ENCODE measurements at places on chromosomes 11 and 22.

DNA sequence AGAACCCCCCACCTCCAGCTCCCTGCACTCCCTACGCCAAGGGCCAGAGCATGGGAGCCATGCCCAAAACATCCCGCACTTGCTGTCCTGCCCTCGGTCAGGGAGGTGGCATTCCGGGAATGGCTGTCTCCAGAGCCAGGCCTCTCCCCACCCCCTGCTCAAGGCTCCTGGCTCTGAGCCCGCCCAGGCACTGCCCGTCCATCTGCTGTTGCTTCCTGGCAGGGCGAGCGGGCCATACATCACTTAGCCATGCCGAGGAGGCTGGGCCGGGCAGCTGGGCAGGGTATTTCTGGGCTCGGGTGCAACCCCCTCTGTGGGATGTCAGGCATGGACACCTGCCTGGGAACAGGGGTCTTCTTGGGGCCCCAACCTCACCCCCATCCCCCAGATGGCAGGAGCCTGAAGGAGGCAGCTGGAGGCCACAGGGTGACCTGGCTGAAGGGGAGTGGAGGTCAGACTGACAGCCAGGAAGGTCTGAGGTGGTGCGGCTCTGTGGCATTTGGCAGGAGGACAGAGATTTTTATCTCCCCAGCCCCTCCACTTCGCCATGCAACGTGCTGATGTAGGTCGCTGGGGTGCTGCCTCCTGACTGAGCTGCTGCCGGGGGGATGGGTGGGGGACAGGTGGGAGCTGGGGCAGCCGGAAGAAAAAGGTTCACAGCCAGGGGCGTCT lies 8.7 kb upstream of the CABP7 start:
- DNase-seq: no peak

- no peak for DNase-seq
Measured at GRCh38 chr22:47207387-47207786, 444.9 kb downstream of the TBC1D22A start.

GRCh38 chr11:93986716-93987115 lies 34.4 kb upstream of the HEPHL1 start:
- DNase-seq: no peak

DNA sequence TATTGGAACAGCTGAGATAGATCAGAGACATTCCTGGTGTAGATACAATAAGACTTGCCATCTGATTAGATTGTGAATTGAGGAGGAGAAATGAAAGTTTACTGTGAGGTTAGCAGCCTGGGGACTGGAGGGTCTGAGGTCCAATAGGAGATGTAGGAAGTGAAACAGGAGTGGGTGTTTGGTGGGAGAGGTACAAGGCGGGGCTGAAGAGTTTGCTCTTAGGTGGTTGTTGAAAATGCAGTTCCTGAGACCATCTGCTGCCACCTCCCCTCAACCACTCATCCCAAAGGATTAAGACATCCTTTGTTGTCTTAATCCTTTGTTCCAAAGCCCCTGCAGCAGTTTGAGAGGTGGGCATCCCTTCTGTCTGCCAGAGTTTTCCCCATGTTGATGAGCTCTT lies 14.8 kb downstream of the PIWIL4 start:
- DNase-seq: no peak

GRCh38 chr22:39894554-39895092 lies 1.1 kb upstream of the ENTHD1 start:
- DNase-seq: no peak

DNA sequence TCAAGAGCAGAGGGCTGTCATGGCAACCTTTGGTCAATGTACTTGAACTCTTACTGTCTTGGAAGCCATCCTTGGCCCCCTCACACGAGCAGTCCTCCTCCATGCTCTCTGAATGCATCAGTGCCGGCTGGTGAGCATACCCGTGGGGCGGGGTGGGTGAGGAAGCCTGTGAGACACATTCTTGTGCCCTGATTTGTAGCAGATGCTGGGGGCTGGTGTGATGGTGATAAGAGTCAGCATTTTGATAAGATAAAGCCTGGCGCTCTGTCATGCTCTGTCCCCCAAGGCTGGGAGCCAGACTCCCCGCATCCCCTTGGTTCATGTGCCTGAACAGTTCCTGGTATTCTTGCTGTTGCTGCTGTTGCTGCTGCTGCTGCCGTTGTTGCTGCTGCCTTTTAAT lies 20.5 kb upstream of the APOA1 start:
- no peak for DNase-seq
